ENCODE measurements at places on chromosomes 7 and 10.

- DNase-seq, result no peak
Measured at GRCh38 chr7:69764147-69764546, 165.9 kb downstream of the AUTS2 start.

- no peak for DNase-seq
Measured at GRCh38 chr10:86757113-86757972, 924 bp downstream of the BMPR1A start.

GRCh38 chr10:12589791-12590190, 240.4 kb downstream of the CAMK1D start:
- no peak for DNase-seq

DNA sequence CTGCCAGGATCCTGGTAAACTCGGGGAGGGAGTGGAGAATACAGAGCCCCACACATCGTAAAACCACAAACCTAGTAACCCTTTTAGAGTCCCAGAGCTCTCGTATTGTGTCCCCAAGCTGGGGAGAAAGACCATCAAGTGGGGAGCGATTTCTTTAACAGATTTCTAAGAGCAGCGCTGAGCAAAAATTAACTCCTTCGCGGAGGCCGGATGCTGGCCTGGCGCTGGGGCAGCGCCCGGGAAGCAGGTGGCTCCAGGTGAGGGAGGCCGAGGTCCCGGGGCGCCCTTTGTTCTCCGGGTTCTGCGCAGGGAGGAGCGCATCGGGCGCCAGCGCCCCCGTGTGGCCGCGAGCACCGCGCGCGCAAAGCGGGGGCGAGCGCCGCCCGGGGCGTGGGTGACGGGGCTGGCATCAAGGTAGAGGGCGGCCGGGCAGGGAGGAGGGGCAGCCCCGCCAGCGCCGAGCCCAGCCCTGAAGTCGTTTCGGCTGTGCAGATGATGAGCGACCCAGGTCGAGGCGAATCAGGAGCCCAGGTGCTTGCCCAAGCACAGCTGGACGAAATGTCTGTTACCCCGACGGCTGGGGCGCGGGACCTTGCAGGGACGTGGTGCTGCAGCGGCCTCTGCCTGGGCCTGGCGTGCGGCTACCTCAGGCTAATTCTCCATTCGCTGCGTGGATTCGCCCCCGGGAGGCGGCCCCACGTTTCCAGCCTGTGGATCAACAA, 10.4 kb upstream of the FGFR2 start:
- DNase-seq, result no peak

DNA sequence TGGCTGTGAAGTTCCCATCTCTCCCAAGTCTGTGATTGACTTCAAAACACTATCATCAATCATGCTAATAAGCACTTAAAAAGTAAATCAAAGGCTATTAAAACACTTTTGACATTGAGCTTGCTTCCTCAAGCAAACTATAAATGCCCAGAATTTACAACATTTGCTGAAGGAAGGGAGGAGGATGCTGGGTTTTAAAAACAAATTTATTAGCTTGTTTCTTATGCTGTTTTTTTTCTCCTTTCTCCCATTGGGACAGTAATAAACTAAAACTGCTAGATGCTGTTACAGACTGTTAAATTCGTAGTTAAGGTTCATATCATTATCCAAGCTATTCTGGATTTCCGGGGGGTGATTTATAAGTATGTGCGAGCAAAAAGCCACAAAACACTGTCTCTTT, 250.5 kb downstream of the SORCS1 start:
- DNase-seq, result no peak
